Activated gamma-delta T cell treated with anti-CD3 and anti-CD28 coated beads, Interleukin-2, amount 50 U/mL, for 16 hours (primary cell): ENCODE measurements at places on chromosomes 16 and 17.
A peak's percentile ranks its signal among the peaks of the same experiment; 100 is the strongest.

- DNase-seq: no peak
Observed at GRCh38 chr17:45823598-45823997, 21.1 kb upstream of the SPPL2C start.

DNA sequence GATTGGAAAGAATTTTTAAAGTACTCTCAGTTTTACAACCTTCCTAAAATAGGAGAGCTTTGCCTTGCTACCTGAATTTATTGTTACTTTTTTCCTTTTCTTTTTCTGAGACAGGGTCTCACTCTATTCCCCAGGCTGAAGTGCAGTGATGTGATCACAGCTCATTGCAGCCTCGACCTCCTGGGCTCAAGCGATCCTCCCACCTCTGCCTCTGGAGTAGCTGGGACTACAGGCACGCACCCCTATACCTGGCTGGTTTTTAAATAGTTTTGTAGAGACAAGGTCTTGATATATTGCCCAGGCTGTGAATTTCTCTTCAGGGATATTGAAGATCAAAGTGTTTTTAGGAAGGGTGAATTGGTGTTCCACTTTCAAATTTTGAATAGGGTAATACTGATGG, 3.8 kb downstream of the MPV17L start:
- DNase-seq: no peak

- no peak for DNase-seq
Observed at GRCh38 chr17:44541884-44542581, 15.3 kb upstream of the FZD2 start.

GRCh38 chr16:77393955-77394354, 40.9 kb downstream of the ADAMTS18 start:
- no peak for DNase-seq

DNA sequence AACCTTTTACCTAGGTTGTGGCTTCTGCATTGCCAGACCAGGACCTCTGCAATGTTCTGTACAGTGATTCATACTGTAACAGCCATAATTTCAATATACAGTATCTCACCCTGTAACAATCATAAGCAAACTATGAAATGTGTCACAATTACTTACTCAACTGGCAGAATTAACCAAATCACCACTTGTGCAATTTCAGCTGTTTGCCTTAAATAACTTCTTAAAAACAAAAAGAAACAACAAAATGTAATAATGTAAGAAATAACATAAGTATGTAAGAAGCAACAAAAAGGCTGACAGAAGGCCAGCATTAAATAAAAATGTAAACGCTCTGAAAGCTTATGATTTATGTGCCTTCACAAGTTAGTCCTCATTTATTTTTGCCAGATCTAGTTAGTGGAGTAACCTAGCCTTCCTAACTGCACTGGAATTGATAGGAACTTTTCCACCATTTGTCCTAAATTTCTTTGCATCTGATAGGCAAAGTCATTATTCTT, 96.9 kb downstream of the SKAP1 start:
- DNase-seq: no peak

DNA sequence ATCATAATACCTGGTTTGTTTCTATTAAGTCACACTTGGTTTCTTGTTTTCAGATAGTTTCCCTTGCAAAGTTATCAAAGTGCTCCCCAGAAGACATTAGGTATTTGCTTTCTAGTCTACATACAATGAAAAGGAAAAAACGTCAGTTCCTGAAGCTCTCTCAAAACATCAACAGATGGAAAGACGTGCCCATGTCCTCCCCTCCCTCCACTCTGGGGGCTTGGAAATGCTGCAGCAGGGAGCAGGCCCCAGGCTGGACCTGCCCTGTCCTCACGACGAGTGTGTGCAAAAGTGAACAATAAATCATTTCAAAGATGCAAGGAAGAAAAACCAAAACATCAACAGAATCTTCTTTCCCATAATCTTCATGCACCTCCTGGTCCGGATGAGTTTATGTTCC, 118.5 kb downstream of the USP22 start:
- DNase-seq: no peak

DNA sequence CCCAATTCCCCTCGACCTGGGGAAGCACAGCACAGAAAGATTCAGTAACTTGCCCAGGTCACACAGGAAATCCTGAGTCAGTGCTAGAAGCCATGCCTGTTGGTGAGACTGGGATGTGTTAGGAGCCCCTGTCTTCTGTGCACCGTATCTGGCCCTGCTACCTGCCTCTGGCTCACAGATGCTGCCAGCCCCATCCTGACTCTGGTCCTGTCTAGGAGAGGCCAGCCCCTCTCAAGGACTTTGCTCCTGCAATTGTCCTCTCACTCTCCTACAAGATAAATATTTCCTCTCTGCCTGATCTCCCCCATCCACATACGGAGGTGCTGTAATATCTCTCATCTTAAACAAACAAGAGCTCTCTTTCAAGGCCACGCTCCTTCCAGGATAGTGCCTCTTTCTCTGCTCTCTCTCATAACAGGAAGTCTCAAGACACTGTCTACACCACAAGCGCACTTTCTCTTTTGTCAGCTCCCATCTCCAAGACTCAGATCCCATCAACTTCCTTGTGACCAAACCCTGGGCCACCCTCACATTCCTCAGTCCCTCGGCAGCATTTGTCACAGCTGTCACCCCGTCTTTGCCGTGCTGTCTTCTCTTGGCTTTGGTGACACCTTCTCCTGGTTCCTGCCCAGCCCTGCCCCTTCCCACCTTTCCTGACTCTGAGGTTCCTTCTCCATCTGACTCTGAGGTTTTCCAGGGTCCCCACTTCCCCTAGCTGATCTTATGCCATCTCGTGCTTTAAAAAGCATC, 1.9 kb downstream of the SLC13A2 start:
- DNase-seq: no peak

GRCh38 chr16:29029168-29029994, 44.5 kb downstream of the LAT start:
- peak; percentile 75 for DNase-seq

DNA sequence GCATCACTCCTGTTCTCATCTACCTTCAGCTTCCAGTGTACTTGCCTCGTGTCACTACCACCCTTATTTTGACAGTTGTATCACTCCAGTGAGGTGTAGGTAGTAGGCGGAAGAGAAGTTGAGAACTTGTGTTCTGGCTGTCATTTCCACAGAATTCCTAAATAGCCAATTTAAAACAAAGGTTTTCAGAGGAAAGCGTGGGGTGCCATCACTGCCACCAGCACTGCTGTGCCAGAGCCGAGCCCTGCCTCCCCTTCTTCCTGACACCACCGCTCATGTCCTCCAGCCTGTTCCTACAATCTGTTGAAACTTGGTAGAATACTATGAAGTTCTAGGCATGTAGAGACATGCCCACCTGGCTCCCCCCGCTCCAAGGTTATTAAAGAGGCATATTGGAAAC, 215.8 kb downstream of the TANC2 start:
- DNase-seq: no peak

DNA sequence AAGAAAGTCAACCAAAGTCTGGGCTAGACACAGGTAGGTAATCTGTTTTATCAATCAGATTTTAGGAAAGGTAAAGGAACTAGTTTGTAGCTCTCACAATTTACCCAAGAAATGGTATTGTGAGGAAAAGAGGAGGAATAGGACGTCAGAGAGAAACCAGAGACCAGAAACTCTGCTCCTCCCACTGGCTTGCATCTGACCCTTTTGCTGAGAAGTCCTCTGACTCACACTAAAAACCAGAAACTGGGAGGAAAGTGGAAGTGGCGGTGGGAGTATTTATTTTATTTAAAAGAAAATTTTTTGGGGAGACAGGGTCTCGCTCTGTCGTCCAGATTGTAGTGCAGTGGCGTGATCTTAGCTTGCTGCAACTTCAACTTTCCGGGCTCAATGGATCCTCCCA, 38.0 kb upstream of the MNT start:
- DNase-seq: no peak

GRCh38 chr17:41537614-41537954, 9.5 kb upstream of the KRT19 start:
- no peak for DNase-seq
